Sigmoid colon (tissue), 7 donors: ENCODE measurements at places on chromosomes 5 and 9.

DNA sequence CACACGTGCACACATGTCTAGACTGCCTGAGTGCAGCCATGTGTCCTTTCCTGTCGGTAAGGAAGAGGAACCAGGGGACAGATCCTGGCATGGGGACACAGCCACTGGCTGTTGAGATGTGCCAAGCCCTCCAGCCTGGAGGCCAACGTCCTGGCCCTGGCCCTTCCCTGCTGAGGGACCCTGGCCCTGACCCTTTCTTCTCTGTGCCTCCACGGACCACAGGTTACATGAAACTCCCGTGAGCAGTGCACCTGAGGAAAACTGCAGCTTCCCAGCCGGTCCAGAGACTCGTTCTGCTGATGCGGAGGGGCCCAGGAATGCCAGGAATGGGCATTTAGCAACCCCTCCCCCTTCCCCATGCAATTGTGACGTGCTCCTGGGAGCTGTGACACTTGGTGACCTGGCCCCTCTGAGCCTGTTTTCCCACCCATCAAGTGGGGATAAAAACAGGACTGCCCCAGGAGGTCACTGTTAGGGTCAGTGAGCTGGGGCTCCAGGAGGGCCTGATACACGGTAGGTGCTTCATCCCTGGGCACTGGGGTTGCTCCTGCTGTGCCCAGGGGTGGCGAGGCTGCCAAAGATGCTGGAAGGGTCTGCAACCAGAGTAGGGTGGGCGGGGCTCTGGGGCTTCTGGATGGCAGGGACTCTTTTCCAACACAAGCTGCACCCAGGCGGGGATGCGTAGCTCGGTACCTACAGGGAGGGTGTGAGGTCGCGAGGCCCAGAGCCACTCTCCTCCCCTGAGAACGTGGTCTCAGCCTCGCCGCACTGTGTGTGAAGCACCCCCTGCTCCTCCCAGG, 151.5 kb downstream of the C9orf50 start:
- no peak for DNase-seq

GRCh38 chr5:120137582-120137981, 326.5 kb upstream of the PRR16 start:
- DNase-seq = no peak

DNA sequence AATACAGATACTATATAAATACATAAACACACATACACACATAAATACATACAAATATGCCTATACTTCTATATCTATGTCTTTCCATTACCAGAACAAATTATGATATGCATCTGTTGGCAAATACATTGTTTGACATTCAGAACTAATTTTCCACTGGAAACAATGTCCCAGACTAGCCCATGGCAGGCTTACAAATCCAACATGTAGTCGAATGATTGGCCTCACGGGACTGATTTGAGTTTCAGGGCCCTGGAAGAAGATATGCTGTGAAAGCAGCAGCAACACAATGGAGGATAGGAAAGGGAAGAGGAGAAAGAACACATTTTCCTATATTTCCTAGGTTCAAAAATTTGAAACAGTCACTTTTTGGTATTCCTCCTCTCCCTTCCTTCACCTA, 881.1 kb upstream of the DMAC1 start:
- no peak for DNase-seq

GRCh38 chr5:75568202-75568601, 43.1 kb upstream of the ANKDD1B start:
- no peak for DNase-seq

DNA sequence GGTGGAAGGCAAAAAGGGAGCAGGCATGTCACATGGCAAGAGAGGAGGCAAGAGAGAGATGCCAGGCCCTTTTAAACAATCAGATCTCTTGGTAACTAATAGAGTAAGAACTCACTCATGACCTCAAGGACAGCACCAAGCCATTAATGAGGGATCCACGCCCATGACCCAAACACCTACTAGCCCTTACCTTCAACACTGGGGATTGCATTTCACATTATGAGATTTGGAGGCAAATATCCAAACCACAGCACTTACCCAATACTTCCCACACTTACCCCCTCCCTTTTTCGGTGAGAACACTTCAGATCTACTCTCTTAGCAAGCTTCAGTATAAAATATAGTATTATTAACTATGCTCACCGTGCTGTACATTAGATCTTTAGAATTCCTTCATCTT, 41.9 kb downstream of the ZNF354A start:
- no peak for DNase-seq

DNA sequence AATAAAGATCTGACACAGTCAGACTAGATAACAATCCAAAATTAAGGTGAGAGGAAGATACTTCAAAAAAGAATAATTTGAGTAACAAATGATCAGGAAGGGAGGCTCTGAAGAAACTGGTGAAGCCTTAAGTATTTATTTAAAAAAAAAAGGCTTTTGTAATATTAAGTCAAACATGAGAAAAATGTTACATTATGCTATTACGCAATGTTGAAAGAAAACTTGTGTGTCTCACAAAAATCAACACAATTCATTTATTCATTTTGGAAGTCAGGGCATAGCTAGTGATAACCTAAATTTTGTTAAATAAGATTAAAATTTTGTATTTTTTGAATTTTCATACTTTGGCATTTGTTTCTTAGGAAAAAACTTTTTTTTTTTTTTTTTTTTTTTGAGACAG, 28.2 kb downstream of the WDR41 start:
- no peak for DNase-seq

DNA sequence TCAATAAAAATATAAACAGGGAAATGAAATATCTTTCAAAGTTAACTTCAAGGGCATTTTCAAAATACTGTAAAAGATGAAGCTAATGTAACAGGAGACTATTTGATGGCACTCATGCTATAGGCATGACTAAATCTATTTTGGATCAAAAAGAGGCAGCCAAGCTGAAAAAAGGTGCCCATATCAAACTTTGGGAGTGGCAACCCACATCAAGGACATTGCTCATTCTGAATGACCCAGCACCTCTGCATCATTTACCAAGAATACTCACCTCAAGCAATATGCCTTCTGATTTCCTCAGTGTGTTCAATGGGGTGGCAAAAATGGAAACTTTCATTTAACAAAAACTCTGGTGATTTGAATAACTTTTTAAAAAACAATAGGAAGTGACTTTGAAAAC, 853.3 kb downstream of the TLE1 start:
- no peak for DNase-seq

- no peak for DNase-seq
Measured at GRCh38 chr9:95330720-95331404, 13.4 kb upstream of the FANCC start.
